ENCODE measurements at places on chromosomes 11 and 22. TPM values are rescaled to one million over a fixed set of nuclear protein-coding genes. Genes with fewer than 3 reads are reported as not detected.

The SHANK3 gene
- total RNA-seq: 14.3 TPM

DNA sequence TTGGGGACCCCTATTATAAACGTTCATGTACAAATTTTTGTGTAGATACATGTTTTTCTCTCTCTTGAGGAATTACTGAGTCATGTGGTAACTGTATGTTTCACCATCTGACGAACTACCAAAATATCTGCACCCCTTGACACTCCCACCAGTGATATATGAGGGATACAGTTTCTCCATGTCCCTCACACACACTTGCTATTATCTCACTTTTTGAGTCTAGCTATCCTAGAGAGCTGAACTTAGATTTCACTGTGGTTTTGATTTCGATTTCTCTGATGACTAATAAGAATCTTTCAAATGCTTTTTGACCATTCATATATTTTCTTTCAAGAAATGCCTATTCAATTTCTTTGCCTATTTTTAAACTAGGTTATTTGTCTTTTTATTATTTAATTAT is 200.2 kb downstream of the PGR start:
- no peaks in the 10 kb centered on the region for H3K36me3 ChIP-seq
- peaks cover 15% of the 10 kb centered on the region for H3K4me1 ChIP-seq
- H3K27me3 ChIP-seq: no peaks in the 10 kb centered on the region
- DNase-seq: no peak
- no peak overlapping the region for H3K4me3 ChIP-seq
- no peak overlapping the region for H3K27ac ChIP-seq

The TUG1 gene
- total RNA-seq: 180 TPM

The RNF26 gene
- 36.1 TPM for total RNA-seq

- H3K4me3 ChIP-seq: no peak overlapping the region
- H3K27ac ChIP-seq: peak overlapping the region; percentile 76
- no peaks in the 10 kb centered on the region for H3K36me3 ChIP-seq
- DNase-seq: no peak
- H3K27me3 ChIP-seq: no peaks in the 10 kb centered on the region
These were observed 5.7 kb upstream of the SIDT2 start for GRCh38 chr11:117172724-117173421.

DNA sequence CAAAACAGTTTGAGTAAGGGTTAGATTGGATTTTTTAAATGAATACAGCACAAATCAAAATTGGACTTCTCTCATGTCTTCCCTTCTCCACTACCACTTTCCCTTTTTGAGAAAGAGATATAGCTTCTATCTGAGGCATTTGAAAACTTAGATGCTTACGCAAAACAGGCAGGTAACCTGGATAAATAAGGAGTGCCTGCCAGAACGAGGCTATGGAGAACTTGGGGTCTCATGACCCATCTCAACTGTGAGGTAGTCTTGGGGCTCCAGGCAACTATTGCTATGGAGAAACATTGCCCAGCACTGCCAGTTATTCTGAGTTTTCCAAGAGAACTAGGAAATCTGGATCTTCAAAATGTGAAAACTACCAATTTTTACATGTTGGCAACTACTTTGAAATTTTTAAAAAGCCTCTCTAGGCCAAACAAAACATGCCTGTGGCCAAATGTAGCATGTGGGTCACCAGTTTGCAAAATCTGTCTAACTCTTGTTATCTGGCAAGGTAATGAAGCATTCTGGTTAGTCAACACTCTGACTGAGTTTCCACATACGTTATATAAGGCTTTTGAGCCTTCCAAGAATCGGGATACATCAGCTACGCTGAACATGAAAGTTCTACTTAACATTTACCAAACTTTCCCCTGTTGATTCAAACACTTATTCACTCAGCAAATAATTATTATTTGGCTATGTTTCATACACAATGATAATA is 752.7 kb downstream of the KCNA4 start:
- H3K27ac ChIP-seq: no peak overlapping the region
- H3K27me3 ChIP-seq: no peaks in the 10 kb centered on the region
- no peak for DNase-seq
- no peaks in the 10 kb centered on the region for H3K4me1 ChIP-seq
- no peaks in the 10 kb centered on the region for H3K36me3 ChIP-seq

All from mesothelial cell of epicardium (in vitro differentiated cells).